ENCODE measurements at places on chromosomes 2 and 18.

- DNase-seq, result peak; percentile 24
Observed at GRCh38 chr2:43605079-43605655, 9.3 kb upstream of the THADA start.

- DNase-seq, result no peak
Observed at GRCh38 chr2:44398243-44398897, 36.6 kb downstream of the CAMKMT start.

- DNase-seq, result no peak
Observed at GRCh38 chr2:238183821-238184220, 19.7 kb downstream of the ILKAP start.

DNA sequence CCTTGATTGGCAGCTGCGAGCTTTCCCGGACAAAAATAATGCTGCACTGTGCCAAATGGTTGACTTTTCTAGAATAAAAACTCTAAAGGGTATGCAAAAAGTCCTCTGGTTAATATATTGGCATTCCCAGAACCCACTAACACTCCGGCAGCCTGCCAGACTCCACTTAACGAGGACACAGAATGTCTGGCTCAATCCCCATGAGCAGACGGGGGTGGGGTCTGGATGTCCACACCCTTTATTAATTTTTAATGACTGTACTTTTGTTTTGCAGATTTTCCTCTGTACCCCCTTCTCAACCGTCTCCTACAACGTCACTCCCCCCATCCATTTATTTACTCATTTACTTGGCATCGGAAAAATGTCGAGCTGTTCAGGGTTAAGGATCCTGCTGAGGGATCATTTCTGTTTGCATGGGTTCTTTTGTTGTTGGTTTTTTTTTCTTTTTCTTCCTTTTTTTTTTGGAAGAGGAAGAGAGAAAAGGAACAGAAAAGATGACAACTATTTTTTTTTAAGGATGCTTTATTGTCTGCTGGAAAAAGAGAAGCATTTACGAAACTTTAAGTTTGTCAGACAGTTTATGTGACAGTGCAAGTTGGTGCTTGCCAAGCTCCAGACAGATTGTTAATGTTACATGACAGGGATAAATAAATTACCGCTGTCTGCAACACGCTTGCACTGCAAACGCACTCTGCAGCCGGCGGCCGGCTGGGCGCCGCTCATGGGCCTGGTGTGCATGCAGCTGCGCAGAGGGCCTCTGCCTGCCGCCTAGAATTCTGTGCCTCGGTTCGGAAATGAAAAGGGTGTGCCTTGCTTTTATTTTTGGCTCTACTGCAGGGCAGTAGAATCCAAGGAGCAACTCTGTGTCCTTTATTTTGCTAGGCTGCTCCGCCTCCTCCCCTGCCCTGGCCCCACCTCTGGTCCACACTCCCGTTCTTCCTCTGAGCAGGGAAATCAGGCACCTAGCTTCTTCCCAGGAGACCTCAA lies 3.6 kb downstream of the LDLRAD4 start:
- no peak for DNase-seq

GRCh38 chr2:170142502-170142901 lies 35.4 kb upstream of the MYO3B start:
- DNase-seq, result no peak

- no peak for DNase-seq
Observed at GRCh38 chr2:42961385-42961811, 169.0 kb upstream of the HAAO start.

Data from CD4-positive, alpha-beta T cell treated with Interleukin-12 subunit alpha and Interleukin-12 subunit beta, for 1 hour (primary cell).